Cardiac fibroblast (primary cell): ENCODE measurements at places on chromosomes 7 and 10.

GRCh38 chr7:108722561-108722960 lies 152.9 kb downstream of the DNAJB9 start:
- DNase-seq, result no peak

DNA sequence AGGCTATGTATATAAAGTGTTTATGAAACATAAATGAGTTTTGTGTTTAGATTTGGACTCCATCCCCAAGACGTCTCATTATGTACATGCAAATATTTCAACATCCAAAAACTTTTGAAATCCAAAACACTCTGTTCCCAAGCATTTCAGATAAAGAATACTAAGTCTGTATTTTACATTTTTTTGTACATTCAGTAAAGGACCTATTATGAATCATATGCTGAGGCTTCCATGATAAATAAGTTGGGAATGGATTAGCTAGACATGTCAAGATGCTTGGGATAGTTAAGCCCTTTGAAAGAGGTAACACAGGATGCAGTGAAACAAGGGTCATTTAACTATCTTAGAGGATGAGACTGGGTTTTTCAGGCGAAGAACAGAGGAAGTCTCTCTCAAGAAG lies 262.9 kb downstream of the SNX13 start:
- DNase-seq, result peak; percentile 93

DNA sequence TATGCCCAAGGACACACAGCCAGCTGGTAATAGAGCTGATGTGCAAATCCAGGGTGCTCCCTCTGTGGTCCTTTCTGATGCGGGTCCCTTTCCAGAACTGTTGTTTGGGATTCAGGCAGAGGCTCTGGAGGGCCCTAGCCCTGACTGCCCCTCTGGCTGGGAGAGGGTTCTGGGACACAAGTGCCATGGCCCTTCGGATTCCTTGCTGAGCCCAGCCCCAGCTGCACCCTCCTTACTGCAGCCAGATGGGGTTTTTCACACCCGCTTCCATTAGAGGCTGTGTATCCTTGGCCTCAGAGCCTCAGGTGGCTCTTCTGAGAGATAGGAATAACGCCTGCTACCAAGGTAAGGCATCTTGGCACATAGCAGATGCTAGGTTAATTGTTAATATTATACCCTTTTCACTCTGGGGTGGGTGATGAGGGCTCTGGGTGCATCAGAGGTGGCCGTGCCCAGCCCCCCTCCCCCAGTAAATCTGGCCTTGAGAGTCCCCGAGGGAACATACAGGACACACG lies 89.8 kb upstream of the LRRC4 start:
- no peak for DNase-seq

GRCh38 chr10:70125918-70126552 lies 6.6 kb downstream of the AIFM2 start:
- no peak for DNase-seq

GRCh38 chr7:151088856-151089699 lies 2.8 kb downstream of the AGAP3 start:
- DNase-seq, result peak; percentile 75

DNA sequence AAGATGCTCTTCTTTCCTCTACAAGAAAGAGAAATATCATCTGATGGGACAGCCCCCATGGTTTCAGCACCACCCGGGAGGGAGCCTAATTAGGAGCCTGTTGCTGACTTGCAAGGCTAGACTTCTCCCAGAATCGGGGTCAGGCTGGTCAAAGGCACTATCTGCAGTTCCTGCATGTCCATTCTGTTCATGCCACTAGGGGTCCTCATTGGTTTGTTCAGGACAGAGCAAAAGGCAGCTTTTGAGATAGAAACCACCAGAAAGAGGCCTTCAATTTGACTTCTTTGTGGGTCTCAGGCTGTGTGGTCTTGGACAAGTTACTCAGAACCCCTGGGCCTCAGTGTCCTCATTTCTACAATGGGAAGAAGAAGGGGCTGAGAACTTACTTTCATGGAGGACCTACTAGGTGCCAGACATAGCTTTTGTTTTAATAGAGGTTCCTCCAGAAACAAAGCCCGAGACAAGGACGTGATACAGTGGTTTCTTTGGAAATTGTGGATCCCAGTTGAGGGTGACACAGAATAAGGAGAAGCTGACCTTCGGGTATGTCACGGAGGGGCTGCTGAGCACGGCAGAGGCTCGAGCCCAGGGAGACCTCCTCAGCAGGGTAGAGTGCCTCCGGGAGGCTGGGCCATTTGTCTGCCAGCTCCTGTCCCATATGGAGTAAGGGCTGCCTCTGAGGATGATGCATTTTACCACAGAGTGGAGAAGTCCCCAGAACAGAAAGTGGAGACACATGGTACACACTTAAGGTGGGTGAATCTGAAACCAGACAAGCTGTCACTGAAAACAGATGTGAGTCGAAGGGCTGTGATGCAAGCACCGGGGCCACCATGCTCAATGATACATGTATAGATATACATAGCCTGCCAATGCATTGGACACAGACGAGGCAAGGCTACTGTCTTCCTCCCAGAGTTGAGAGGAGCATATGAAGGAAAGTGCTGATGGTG lies 33.1 kb upstream of the NEUROD6 start:
- peak; percentile 49 for DNase-seq

GRCh38 chr10:69974551-69975155 lies 78.0 kb upstream of the MACROH2A2 start:
- no peak for DNase-seq

GRCh38 chr10:21213381-21213780 lies 312.1 kb downstream of the SKIDA1 start:
- DNase-seq, result no peak

- no peak for DNase-seq
These were observed 29.1 kb downstream of the FAS start for GRCh38 chr10:89019569-89020327.

- no peak for DNase-seq
These were observed 645.7 kb downstream of the PHTF2 start for GRCh38 chr7:78444267-78444666.

GRCh38 chr7:129703751-129704150 lies 92.2 kb downstream of the NRF1 start:
- no peak for DNase-seq

DNA sequence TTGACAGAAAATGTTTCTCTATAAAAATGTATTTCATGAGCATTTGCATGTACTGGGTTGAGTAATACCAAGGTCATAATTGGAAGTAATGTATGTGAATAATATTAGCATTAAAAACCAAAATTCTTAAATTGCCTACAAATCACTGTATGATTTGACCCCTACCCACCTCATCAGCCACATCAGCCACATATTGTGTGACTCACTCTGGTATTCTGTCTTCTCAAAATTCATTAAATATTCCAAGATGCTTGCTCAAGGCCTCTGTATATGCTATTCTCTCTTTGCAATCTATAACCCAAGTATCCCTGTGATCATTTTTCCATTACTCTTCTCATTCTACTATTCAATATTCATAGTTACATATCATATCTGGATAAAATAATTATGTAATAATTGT lies 21.4 kb downstream of the POT1 start:
- DNase-seq, result peak; percentile 5

GRCh38 chr7:2873686-2874551 lies 29.8 kb upstream of the GNA12 start:
- DNase-seq, result peak; percentile 92

DNA sequence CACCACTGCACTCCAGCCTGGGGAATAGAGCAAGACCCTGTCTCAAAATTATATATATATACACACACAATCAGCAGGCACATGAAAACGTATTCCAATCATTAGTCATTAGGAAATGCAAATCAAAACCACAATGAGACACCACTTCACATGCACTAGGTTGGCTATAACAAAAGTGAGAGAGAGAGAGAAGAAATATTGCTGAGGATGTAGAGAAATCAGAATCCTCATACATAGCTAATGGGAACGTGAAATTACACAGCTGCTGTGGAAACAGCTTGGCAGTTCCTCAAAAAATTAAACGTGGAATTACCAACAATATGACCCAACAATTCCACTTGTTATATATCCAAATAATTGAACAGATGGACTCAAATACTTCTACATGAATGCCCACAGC lies 43.3 kb upstream of the CNNM1 start:
- DNase-seq, result peak; percentile 10

- no peak for DNase-seq
These were observed 844.5 kb downstream of the REEP3 start for GRCh38 chr10:64365663-64366062.

DNA sequence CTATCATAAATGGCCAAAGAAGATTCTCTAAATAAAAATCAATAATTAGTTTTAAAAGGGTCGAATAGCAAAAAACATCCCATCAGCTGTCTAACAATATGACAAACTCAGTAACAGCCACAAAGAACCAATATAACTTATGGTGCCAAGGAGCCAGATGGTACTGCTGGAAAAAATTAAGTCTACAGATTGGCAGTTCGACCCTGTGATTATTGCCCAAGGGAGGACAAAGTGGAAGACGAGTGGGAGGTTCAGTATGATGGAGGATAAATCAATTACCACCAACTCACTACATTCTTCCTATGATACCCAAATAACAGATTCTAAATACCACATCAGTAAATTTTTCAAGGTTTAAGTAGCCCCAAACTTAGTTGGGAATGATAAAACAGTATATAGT lies 49.0 kb downstream of the SKAP2 start:
- DNase-seq, result no peak

DNA sequence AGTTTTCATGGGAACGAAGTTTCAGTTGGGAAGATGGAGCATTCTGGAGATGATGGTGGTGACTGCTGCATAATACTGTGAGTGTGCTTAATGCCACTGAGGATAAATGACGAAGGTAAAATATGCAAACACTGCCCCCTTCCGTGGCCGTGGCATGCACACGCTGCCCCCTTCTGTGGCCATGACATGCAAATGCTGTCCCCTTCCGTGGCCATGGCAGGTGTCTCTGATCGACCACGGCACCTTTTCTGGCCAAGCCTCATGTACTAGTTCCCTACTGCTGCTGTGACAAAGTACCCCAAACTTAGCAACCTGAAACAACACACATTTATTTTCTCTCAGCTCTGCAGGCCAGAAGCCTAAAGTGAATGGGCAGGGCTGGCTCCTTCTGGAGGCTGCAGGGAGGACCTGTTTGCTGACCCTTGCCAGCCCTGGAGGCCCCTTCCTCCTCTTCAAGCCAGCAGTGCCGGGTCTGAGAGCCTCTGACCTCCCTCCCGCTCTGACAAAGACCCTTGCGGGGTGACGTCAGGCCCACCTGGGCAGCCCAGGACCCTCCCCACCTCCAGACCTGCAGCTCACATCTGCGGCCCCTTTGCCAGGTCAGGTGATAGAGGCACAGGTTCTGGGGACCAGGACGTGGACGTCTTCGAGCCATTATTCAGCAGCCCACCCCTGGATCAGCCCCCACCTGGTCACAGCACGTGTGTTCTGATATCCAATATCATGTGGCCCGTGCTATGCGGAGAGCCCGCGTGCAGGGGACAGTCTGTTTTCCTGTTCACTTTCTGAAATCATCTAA lies 82.0 kb downstream of the MICALL2 start:
- no peak for DNase-seq

DNA sequence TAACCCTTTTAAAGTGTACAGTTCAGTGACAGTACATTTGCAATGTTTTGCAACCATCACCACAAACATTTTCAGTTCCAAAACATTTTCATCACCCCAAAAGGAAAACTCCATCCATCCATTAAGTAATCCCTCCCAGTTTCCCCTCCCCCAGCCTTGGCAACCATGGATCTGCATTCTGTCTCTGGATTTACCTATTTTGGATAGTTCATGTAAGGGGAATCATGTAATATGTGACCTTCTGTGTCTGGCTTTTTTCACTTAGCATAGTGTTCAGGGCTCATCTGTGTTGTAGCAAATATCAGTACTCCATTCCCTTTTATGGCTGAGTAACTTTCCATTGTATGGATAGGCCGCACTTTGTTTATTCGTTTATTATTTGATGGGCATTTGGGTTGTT lies 13.0 kb downstream of the PALD1 start:
- no peak for DNase-seq

GRCh38 chr7:17580141-17580540 lies 281.7 kb downstream of the AHR start:
- DNase-seq, result peak; percentile 84

DNA sequence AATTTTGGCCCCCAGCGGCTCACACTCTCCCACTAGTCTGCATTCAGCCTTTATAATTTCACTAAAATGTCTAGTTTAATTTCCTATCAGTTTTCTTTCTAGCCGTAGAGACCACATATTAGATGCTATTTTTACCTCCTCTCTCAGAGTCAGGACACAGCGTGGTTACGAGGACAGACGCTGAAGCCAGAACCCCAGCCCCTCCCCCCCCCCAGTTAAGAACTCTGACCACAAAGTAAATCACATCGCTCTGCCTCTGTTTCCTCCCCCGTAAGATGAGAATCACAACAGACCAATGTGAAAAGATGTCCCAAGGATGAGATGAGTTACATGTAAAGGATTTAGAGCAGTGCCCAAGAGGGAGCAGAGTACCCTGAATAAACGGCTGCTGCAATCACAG lies 11.1 kb upstream of the TARP start:
- DNase-seq, result no peak

DNA sequence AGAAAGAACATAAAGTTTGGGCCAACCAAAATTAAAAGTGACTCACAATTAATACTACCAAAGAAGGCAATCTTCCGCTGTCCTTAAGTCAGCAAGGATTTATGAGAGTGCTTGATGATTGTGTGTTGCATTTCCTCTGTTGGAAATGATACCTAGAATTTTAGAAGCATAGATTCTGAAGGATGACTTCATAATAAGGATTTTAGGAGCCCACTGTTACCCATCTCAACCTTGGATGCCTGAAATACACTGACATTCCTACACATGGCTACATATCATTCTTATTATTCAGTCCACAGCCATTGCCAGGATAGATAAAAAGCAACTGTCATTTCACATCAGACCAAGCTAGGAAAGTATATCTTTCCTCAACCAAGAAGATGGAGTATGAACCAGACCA lies 823.8 kb downstream of the LRMDA start:
- DNase-seq, result no peak

GRCh38 chr10:124694481-124695220 lies 49.5 kb downstream of the FAM53B start:
- DNase-seq, result no peak

- no peak for DNase-seq
These were observed 20.1 kb downstream of the ASB15 start for GRCh38 chr7:123621707-123622106.

GRCh38 chr7:28539289-28539981 lies 127.1 kb downstream of the CREB5 start:
- DNase-seq, result no peak

DNA sequence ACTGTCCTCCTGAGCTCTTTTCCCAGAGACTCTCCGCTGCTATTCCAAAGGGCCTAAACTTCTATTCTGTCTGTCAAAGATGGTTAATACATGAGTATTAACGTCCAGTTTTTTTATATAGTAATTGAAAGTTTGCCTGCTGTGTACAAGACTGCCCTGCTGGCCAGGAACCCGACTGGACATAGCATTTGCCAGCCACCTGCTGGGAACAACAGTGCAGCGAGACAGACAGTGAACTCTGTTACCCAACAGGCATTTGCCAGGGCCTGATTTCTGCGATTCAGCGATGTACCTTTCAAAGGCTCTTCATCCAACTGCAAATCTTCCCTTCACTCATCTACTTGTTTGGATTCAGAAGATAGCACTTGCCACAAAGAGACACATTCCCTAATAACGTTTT lies 128.8 kb upstream of the SEM1 start:
- no peak for DNase-seq
